Activated CD4-positive, alpha-beta T cell treated with anti-CD3 and anti-CD28 coated beads for 4 hours (primary cell): ENCODE measurements at places on chromosomes 6 and 20.

DNA sequence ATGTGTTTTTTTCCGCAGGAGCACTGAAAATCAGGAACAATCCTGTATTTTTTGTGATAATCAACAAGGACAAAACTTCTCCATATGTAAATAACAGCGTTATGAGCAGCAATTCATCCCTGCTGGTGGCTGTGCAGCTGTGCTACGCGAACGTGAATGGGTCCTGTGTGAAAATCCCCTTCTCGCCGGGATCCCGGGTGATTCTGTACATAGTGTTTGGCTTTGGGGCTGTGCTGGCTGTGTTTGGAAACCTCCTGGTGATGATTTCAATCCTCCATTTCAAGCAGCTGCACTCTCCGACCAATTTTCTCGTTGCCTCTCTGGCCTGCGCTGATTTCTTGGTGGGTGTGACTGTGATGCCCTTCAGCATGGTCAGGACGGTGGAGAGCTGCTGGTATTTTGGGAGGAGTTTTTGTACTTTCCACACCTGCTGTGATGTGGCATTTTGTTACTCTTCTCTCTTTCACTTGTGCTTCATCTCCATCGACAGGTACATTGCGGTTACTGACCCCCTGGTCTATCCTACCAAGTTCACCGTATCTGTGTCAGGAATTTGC is at the start of gene TAAR6:
TSS of gene TAAR6 (plus strand) at position 102 of the 557 bp plus-strand sequence. CDS start at position 102, 0 bp downstream.
- DNase-seq, result no peak

DNA sequence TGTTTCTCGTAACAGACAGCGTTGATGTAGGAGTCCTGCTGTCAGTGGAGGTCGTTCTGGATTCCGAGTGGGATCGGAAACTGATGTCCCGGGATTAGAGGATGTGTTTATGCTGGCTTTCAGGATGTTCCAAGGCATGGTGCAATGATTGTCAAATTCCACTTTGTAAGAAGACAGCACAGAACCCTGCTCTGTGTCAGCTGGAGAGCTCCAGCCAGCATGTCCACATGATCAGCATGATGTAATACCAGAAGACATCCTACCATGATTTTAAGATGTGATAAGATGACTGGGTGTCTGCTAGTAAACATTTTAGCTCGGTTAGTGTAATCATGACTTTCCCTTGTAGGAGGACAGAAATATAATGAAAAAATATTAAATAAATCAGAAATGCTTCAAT is 20.3 kb downstream of the ENPP1 start:
- no peak for DNase-seq

DNA sequence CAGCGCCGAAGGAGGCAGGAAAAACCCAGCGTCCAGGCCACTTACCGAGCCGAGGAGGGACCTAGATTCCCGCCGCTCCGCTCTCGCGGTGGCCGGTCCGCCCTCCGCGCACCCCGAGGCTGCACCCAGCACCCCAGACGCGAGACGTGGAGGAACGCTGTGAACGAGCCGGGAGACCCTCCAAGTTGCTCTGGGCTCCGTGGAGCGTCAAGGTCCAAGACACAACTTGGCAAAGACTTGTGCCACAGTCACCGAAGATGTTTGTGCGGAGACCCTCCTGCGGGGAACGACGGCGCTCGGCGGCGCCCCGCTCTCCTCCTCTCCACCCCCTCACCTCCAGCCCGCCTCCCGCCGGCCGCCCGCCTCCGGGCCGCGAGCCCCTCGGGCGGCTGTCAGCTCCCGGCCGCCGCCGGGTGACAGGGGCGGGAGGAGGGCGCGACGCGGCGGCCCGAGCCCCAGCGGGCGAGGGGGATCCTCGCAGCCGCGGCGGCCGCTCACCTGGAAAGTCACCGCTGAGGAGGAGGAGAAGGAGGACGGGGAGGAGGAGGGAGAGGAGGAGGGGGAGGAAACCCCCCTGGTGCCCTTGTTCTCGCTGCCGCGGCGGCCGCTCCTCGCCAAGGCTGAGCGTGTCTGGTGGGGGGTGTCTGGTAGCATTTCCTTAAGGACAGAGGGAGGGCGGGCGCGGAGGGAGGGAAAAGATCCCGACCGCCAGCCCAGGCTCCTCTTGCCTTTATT is 637 bp upstream of the HIVEP2 start:
- DNase-seq, result peak; percentile 67

- no peak for DNase-seq
These were observed 5.6 kb downstream of the EEF1A1 start for GRCh38 chr6:73515204-73515655.

GRCh38 chr20:59324521-59325141 is 24.2 kb downstream of the EDN3 start:
- DNase-seq, result no peak

- no peak for DNase-seq
These were observed 18.7 kb upstream of the TOP1 start for GRCh38 chr20:41009946-41010345.

DNA sequence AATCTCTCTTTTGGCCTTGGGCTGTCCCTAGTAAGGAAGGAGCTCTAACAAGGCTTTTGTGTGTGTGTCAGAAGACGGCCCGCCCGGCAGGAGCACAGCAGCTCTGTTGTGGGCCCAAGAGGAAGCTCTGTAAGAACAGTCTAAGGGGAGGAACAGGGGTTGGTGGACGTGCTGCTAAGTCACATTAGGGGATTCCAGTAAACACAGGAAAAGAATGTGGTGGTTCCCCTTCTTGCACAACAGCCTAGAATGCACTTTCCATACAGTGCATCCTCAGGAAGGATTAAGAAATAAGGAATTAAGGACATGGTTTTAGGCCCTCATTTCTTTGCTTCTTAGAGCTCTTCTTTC is 114.5 kb downstream of the RNF144B start:
- DNase-seq, result no peak

DNA sequence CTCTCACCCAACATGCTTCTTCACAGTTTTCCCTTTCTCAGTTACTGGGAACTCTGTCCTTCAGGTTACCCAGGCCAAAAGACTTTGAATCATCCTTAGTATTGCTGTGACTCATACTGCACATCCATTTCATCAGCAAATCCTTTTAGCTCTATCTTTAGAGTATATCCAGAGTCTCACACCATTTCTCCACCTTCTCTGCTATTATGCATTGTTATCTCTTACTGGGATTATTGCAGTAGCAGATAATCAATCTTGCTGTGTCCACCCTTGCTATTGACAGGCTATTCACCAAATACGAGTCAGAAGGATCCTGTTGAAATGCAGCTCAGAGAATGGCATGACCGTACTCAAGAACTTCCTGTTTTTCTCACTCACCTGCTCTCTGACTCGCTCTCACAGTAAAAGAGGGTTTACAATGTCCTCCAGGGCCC is 57.3 kb downstream of the BCKDHB start:
- no peak for DNase-seq

DNA sequence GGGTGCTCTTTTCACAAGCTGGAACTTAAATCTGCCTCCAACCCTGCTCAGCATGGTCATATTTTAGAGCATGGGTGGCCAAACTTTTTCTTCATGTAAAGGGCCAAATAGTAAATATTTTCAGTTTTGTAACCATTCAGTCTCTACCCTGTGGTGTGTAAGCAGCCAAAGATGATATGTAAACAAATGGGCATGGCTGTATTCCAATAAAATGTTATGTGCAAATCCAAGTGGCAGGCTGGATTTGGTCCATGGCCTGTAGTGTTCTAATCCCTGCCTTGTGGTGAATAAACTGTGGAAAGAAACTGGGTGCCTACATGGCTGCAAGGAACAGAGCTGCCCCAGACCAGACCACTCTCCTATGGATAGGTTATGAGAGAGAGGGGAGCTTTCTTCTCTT is 32.7 kb downstream of the OGFRL1 start:
- no peak for DNase-seq

DNA sequence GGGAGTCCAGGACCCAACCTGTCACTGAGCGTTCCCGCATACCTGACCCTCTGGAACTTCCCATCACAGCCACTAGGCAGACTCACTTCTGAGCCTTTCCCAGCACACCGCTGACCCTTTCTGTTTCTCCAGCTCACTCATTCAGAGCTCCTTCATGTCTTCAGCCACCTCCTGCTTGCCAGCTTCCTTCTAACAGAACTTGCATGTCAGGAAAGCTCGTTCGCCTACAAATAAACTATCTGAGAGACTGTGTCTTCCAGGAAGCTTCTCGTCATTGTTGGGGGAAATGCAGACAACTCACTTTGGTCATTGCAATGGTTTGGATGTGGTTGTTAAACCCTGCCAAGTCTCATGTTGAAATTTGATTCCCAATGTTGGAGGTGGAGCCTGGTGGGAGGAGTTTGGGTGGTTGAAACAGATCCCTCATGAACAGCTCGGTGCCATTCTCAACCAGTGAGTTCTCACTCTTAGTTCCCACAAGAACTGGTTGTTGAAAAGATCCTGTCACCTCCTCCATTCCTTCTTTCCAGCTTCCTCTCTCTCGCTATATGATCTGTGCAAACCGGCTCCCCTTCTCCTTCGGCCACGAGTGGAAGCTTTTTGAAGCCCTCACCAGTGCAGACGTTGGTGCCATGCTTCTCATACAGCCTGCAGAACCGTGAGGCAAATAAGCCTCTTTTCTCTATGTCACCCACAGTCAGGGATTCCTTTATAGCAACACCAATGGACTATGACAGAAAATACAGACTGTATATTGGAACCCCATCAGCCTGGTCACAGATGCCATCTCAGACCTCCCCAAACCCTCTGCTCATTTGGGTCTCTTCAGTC is 1.4 kb upstream of the MUC21 start:
- no peak for DNase-seq

- no peak for DNase-seq
These were observed 16.3 kb upstream of the REV3L start for GRCh38 chr6:111499269-111499793.

GRCh38 chr6:167475947-167476346 is 151.1 kb downstream of the TTLL2 start:
- DNase-seq, result no peak

DNA sequence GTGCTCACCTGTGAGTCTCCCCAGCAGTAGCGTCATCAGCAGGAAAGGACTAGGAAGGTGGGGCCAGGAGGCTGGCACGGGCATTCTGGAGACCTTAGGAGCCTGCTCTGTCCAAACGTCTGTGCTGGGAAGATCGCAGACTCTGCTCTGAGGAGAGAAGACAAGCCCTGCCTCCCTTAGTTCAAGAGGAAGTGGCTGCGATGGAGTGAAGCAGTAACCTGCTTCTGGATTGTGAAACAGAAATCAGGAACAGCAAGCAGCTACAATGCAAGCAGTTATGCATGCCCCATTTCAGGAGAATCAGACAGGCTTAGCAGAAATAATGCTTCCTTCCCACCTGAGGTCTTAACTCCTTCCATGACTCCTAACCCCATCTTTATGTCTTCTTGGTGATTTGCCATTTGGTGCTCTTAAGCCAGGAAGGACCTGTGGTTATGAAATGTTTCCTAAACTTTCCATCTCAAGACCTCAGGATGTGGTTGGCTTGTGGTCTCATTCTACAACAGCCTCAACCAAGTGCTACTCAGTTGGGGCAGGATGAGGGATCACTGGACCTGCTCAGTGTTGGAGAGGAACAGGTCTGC is at the start of gene SIRPB1:
TSS of gene SIRPB1 (minus strand) at position 149 of the 584 bp plus-strand sequence. CDS start at position 84, 65 bp downstream.
- DNase-seq, result no peak

DNA sequence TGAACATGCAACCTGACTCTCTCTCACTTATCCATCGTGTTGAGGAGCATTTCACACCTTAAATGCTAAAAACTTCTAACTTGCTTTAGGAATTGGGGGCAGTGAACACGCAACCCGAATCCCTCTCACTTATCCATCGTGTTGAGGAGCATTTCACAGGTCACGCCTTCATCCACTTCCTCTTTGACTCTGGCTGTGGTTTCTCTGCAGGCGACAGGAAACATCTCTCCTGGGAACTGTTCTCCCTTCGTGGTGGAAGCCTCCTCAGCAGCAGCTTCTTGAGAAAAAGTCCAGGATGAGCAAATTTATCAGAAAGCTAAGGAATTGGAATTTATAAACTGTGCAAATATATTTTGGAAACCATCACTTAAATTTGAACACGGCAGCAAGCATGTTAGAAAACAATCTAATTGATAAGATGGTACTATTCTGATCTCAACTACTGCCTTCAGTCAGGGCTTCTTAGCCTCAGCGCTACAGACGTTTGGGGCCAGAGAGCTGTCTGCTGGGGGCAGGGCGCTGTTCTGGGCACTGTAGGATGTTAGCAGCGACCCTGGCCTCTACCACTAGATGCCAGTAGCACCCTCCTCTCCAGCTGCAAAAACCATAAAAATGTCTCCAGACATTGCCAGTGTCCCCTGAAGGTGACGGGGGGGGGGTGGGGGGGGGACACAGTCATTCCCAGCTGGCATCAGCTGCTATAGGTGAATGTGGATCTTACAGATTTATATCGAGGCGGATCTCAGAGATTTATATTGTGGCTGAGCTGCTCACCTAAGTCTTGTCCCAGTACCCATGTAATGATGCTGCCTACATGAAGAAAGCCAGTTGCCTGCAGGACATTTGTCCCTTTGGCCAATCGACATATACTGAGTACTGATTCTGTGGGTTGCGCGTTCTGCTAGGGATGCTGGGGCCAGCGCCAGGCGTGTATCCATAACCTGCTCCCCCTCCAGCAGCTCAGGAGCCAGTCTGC is 26.2 kb downstream of the CTCFL start:
- no peak for DNase-seq

DNA sequence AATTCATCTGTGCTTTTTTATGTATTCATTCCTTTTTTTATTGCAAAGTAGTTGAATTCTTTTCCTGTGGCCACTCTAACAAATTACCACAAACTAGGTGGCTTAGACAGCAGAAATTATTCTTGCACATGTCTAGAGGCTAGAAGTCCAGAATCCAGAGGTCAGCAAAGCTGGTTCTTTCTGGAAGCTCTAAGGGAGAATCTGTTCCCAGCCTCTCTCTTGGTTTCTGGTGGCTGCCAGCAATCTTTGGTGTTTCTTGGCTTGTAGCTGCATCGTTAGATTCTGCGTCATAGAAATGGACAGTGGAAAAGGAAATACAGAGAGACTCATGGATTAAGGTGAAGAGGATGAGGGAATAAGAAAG is 39.3 kb downstream of the GSTA2 start:
- DNase-seq, result no peak

- no peak for DNase-seq
These were observed 15.0 kb upstream of the ZBTB24 start for GRCh38 chr6:109498052-109498451.

GRCh38 chr20:23966298-23966697 is 22.3 kb downstream of the GGTLC1 start:
- no peak for DNase-seq

DNA sequence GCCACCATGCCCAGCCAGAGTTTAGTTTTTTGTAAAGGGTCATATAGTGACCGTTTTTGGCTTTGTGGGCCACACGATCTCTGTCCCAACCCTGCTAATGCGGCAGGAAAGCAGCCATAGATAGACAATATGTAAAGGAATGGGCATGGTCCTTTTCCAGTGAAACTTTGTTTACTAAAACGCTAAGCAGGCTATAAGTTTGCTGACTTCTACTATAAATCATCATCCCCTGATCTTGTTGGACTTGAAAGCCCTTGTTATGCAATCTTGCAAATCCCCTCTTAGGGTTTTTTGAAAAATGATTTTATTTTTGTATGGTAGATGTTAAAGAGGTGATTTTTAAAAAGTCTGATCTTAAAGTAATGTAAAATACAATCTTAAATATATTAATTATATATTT is 63.6 kb downstream of the CBFA2T2 start:
- DNase-seq, result no peak

DNA sequence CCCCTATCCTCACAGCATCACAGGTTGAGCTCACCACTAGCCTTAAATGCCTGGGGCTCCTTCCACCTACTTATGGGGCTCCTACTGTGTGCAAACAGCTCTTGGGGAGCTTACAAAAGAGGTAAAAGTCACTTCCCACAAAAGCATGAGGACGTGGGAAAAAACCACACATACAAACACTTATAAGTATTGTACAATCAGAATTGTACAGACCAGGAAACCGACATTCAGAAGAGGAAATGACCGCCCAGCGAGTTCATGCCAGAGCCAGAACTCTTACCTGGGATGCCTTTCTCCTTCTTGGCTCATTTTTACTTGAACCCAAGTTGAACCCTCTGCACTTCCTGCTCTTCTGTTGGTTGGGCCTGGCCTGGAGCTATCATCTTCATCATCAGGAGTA is 6.3 kb upstream of the PPP1R16B start:
- no peak for DNase-seq
